Brain (organoid and tissue), 16 donors: ENCODE measurements at places on chromosomes 3 and 15.

GRCh38 chr15:77554306-77555080 lies 78.2 kb downstream of the LINGO1 start:
- peak; percentile 78 for DNase-seq

DNA sequence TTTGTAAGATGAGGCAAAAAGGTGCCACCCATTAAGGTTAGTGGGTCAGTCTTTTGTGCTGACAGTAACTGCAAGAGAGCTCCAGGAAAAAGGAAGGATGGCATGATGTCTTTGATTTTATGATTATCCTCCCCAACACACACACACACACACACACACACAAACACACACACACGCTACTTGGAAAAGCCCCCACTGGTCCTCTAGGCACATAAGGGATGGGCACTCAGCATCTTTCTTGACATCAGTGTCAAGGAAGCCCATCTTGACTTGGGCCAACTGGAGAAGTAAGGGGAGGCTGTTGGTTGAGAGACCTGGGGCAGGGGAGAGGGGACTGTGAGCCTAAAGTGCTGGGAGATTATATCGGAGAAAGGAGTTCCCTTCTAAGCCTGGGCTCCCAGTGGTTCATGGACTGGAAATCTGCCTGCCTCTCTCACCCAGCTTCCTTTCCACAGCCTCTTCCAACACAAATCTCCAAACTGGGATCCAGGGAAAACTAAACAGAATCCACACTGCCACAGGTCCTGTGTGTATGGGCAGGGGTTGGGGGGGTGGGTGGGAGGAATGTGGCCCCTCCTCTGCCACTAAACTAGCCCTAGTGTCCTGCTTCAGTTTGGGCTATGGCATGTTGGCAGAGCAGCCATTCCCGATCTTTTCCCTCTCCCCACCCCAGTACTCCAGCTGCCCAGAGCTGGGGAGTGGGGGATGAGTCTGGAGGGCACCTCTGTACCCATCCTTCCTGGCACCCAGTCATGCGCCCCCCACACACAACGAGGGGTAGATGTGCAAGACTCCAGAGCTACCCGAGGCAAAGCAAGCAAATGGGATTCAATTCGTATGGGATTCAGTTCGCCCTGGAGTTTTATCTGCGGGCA lies 1.6 kb downstream of the AMOTL2 start:
- DNase-seq, result no peak

DNA sequence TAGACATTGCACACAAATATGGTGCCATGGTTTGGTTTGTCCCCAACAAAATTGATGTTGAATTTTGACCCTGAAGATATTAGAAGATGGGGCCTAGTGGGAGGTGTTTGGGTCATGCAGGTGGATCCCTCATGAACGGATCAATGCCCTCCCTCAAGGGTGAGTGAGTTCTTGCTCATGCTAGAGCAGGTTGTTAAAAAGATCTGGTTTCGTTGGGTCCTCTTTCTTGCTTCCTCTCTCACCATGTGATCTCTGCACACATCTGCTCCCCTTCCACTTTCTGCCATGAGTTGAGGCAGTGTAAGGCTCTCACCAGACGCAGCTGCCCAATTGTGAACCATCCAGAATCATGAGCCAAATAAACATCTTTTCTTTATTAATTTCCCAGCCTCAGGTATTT lies 87.8 kb upstream of the MDFIC2 start:
- DNase-seq, result no peak

GRCh38 chr3:123552095-123552714 lies 32.6 kb downstream of the HACD2 start:
- DNase-seq, result peak; percentile 50

DNA sequence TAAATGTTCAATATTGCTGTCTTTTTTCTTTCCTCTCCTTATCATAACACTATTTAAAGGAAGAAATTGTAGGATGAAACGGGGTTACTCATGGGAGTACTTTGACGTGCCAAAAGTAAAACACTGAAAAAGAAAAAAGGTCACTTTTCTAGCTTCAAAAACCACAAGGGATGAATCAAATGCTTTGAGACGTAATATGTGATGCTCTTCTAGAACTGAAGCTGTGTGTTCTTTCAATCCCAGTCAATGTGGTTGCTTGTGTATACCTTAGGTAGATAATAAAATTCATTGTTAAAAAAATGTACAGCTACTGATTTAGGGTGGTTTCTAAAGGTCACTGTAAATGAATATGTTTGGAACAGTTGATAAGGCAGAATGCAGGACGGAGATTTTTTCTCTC lies 538.8 kb upstream of the ZNF717 start:
- DNase-seq, result no peak

GRCh38 chr15:90009301-90010022 lies 8.3 kb downstream of the ZNF710 start:
- no peak for DNase-seq

GRCh38 chr15:70358011-70358819 lies 260.5 kb upstream of the TLE3 start:
- no peak for DNase-seq

DNA sequence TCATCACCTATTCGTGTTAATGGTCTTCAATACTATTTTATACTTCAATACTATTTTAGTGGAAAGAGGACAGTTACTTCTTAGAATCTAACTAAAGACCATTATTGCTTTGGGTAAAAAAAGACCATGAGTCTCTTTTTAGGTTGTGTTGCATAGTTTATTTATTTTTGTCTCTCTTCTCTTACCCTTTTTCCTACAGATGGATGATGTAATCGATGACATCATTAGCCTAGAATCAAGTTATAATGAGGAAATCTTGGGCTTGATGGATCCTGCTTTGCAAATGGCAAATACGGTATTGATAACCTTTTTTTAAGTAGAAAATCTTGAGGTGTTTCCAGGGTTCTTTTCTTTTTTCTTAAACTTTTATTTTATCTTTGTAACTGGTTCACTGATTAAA lies 58.5 kb upstream of the SAMMSON start:
- no peak for DNase-seq

DNA sequence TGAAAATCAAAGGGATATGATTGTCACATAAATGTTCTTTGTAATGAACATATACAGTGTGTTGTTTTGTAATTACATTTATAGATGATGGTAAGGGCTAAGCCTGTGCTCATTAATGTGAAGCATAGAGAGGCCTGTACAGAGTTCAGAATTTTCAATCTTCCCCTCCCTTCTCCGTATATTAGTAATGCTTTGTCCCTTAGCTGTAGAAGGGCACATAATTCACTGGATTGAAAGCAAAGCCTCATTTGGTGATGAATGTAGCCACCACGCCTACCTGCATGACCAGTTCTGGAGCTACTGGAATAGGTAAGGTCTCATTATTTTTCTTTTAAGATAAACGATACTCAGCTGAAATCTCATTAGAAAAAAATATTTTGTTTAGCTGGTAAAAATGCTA lies 130.2 kb downstream of the CDIN1 start:
- DNase-seq, result no peak

GRCh38 chr3:9912294-9912935 lies 4.5 kb upstream of the IL17RC start:
- DNase-seq, result no peak

DNA sequence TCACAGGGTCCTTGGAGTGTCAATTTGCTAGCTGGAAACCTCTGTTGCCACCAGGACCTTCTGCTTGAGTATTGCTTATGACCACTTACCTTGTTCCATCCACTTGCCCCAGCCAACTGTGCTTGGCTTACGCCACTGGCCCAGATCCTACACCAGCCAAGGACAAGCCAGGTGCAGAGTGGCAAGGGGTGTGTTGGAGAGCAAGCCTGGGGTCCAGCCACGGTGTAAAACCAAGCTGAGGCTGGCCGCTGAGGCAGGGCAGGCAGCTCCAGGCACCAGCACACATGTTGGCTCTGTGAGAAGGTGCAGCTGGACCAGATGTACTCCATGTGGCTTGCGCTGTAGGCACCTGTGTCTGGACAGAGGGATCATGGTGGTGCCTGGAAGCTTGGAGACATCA lies 248.2 kb downstream of the UNC13C start:
- no peak for DNase-seq

DNA sequence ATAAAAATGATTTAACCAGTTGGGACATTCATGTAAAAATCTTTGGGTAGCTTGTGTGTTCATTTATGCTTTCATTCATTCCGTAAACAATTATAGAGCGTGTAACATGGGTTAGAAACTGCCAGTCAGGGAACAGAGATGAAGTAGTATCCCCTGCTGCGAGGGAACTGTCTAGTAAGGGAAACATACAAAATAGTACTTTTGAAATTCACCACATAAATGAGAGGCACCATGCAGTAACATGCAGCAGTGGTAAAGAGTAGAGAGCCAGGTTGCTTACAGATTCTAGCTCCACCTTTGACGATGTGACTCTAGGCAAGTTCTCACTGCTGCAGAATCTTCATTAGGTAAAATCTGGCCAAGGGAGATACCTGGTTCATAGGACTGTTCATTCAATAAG lies 938 bp downstream of the DZIP3 start:
- peak; percentile 15 for DNase-seq

DNA sequence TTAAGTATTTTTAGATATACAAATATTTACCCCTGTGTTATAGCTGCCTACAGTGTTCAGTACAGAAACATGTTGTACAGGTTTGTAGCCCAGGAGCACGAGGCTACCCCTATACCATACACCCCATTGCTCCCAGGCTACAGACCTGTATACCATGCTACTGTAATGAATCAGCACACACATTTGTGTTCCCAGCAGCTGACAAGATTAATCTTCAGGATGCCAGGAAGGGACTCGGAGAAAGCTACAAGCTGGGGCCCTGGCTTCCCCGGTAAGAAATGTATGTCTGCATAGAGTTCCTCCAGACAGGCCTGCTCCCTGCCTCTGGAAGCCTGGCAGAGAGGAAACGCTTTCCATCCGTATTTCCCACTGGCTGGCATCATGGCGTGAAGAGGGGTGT lies 136.5 kb downstream of the XXYLT1 start:
- DNase-seq, result no peak

DNA sequence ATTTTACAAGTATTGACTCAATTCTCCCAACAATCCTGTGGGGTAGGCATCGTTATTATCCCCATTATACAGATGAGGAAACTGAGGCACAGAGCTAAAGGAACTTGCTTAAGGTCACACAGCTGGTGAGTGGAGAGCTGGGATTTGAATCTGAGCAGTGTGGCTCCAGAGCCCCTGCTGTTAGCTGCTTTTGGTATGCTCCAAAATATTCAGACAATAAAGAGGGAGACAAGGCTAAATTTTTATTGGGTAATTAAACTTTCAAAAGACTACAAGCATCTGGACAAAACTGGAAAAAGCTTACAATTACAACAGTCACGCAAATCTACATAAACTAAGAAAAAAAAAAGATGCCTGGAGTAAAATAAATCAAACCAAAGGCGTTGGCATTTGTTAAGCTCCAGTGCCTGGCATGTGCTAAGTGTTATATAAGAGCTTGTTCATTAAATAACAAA lies 27.7 kb downstream of the CCDC13 start:
- peak; percentile 78 for DNase-seq

DNA sequence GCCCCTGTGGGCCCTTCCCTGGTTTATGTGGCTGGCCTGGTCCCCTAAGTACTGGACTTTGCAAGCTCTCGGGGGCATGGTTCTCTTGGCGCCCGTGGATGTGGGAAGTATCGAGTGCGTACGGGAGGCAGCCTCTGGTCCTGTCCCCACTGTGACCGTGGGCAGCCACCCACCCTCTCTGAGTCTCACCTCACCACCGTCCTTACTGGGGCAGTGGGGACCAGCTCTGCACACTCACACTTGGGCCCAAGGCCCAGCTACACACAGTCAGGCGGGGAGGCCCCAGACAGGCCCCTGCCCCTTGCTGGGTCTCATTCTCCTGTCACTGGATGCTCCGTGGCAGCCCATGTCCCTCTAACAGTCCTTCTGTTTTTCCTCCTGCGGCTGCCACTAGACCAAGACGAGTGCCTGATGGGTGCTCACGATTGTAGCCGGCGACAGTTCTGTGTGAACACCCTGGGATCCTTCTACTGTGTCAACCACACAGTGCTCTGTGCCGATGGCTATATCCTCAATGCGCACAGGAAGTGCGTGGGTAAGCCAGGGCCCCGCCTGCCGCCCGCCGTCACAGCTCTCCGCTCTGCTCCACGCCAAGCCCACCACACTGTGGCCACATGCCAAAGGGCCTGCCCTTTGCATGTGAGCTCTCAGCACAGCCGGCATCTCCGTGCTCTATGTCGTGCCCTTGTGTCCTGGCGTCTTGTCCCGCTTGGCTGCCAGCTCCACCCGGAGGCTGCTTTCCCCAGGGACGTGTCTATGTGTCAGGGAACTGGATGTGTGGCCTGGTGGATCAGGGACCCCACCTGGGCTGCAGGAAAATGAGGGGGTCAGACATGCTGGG lies 72.7 kb downstream of the FBLN2 start:
- DNase-seq, result no peak

DNA sequence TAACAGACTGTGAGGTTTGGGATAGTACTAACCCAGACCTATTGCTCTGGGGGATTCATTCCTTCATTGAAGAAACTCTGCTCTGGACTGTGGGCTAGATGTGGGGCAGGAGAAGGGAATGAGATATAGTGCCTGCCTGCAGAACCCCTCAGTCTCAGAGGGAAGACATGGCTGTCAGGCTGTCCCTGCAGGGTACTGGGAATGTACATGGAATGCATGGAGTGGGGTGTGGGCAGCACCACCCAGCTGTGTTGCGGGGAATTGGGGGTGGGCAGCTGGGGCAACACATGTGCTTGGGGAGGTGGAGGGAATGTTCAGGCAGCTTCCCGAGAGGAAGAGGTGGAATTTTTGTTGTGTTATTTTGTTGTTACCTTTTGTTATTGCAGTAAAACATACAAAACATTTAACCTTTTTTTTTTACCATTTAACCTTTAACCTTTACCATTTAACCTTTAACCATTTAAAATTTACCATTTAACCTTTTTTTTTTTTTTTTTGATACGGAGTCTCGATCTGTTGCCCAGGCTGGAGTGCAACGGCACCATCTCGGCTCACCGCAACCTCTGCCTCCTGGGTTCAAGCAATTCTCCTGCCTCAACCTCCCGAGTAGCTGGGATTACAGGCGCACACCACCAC lies 7.3 kb downstream of the PAQR5 start:
- no peak for DNase-seq

DNA sequence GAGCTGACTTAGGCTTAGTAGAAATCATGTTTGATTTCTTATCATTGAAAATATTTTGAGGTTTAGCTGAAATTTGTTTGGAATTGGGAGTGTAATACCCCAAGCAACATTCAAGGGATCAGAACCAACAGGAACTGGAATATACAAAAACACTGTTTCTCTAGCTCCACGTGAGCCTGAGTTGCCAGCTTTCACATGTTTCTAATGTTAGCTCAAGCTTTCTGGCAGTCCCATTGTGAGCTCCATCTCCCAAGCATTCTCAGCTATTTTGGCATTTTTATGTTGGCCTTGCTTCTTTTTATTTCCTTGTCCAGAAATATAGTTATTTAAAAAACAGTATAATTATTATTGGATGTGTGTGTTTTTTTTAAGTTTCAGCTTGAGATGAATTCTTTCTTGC lies 427.1 kb upstream of the DPH6 start:
- DNase-seq, result peak; percentile 87
